ENCODE measurements at places on chromosomes 7 and 10.

- no peak for DNase-seq
Observed at GRCh38 chr10:102819054-102819453, 18.2 kb downstream of the CYP17A1 start.

DNA sequence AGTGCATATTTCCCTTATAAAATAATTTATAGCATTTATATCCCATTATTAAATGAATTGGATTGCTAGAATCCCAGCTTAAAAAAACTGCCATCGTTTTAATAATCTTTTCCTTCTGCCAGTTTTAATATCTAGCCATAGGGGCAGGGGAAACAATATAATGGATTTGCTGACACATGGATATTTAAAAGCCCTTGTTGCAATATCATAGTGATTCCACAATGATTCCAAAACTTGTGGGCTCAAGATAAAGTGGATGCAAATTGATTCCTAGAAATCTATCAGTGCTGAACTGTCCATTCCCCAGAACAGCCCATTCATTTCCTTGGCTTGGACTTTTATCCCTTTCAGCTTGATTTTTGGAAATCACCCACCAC lies 2.6 kb downstream of the CPA2 start:
- DNase-seq: no peak

DNA sequence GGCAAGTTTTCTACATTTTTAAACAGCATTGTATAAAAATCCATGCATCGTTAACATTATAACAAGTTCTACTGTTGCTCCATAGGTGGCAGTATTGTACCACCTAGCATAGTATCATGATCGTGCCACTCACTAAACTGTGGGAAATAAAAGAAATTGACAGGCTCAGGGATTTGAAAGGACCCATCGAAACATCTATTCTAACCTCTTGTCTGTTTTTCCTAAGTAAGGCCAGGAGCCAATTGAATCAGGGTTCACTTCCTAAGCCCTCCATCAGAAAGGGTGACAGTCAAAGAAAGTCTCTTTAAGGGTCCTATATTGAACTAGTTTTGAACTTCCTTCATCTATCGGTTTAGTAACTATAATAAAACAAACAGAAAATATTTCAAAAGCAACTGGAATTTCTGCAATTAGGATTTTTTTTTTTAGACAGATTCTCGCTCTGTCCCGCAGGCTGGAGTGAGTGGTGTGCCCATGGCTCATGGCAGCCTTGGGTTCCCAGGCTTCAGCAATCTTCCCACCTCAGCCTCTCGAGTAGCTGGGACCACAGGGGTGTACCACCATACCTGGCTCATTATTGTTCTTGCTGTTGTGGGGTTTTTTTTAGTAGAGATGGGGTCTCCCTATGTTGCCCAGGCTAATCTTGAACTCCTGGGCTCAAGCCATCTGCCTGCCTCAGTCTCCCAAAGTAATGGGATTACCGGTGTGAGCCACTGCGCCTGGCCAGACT lies 9.4 kb downstream of the HACD1 start:
- DNase-seq: no peak

- no peak for DNase-seq
Observed at GRCh38 chr7:100400656-100401055, 27.4 kb downstream of the PILRA start.

- no peak for DNase-seq
Observed at GRCh38 chr10:18196806-18197550, 56.8 kb downstream of the CACNB2 start.

DNA sequence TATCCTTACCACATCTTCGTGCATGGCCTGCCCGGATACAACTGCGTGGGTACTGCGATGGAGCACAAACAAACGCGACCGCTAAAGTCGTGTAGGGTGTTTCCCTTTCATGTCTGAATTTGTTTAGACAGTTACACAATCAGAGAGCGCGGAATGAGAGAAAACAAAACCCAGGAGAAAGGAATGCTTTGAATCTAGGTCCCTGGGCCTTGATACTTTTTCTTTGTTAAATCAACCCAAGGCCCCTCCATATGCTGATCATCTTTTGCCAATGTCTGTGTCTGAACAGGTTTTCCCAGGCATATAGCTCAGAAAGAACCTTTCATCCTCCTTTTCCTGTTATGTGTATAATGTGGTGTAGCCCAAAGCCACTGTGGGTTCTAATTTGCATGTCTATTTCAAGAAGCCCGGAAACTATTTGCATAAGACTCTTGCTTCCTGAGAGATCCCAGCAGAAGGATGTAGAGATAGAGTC lies 145.8 kb downstream of the FRMD4A start:
- no peak for DNase-seq

GRCh38 chr7:22363756-22364422 lies 6.9 kb upstream of the RAPGEF5 start:
- no peak for DNase-seq

DNA sequence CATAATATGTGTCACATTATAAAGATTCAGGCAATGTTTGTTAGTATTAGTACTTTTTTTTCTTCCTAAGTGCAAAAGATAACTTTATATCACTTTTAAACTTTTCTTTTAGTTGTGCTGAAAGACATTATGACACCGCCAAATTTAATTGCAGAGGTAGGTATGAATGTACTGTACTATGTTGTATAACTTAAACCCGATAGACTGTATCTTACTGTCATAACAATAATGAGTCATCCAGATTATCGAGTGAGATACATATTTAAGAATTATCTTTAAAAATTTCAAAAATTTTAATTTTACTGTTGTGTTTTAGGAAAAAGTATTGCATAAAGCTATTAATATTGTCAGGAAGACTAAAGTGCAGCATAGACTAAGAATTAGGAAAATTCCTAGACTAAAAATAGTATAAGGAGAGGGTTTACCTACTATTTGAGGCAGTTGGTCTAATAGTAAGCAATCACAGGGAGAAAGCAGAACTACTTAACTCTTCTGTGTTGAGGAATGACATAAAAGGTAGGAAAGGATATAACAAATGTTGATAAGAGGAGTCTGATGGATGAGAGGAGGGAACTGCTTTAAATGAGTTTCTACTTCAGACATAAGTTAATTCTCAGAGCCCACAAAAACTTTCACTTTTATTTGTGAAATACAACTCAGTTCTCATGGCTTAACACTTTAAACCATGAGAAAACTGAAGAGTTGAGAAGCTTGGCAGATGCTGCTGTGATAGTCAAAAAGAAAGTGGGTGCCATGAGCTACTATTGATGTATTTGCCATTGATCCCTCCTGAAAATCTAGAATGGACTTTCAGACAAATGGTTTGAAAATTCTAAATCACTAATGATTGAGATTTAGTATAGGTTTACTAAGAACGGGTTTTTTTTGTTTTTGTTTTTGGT lies 67.8 kb downstream of the PTEN start:
- no peak for DNase-seq

DNA sequence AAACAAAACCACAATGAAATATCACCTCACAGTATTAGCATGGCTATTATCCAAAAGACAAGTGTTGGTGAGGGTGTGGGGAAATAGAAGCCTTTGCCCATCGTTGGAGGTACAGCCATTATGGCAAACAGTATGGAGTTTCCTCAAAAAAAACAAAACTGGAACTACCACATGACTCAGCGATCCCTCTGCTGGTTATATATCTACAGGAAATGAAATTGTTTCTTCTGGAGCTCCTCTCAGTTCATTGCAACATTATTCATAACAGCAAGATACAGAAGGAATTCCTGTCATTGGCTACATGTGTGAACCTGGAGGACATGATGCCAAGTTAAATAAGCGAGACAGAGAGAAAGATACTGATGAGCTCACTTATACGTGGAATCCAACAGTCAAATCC lies 2.4 kb upstream of the UBE3C start:
- no peak for DNase-seq

DNA sequence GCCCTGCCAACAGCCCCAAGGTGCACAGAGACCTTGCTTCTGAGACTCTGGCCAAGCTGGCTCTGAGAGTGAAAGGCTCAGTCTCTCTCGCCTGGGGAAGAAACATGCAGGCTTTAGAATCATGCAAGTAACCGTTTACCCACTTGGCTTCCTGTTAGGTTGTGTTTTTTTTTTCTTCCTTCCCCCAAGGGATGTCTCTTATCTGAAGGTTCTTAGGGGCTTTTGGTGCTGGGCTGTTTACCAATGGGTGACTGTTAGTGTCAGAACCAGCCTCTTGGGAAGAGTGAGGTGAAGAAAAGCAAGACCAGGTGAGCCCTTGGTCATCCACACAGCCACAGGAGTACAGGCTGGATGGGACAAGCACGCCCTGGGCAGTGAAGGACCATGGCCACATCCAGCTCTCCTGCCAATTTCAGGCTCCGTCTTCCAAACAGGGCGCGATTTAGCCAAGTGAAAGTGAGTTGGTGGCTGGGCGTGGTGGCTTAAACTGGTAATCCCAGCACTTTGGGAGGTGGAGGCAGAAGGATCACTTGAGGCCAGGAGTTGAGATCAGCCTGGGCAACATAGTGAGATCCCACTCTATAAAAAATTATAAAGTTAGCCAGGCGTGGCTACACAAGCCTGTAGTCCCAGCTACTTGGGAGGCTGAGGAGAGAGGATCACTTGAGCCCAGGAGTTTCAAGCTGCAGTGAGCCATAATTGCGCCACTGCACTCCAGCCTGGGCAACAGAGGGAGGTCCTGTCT lies 76.3 kb upstream of the CUX1 start:
- DNase-seq: no peak

- DNase-seq: no peak
Observed at GRCh38 chr10:132793871-132794849, 8.2 kb upstream of the NKX6-2 start.

DNA sequence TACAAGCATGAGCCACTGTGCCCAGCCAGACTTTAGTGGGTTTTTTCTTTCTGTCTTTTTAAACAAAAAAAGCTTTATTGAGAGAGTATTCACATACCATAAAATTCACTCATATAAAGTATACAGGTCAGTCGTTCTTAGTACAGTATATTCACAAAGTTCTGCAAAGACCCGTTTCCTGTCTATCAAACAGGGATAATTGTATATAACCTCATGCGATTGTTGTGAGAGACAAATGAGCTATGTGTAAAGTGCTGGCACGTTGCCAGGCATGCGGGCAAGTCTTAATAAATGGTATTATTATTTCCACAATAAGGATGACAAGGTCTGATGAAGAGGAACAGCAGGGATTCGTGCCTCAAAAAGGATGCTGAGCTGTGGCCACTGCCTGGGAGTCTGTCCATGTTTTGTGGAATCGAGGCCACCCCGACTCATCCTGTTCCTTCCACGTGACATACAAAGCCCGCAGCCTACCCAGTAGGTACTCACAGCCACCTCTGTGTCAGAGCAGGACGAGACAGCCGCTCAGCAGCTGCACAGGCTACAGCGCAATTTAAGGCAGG lies 51.6 kb downstream of the SMKR1 start:
- no peak for DNase-seq

GRCh38 chr10:5628451-5629302 lies 37.7 kb downstream of the ASB13 start:
- DNase-seq: no peak

- DNase-seq: no peak
Observed at GRCh38 chr7:78863281-78863680, 590.2 kb downstream of the MAGI2 start.

DNA sequence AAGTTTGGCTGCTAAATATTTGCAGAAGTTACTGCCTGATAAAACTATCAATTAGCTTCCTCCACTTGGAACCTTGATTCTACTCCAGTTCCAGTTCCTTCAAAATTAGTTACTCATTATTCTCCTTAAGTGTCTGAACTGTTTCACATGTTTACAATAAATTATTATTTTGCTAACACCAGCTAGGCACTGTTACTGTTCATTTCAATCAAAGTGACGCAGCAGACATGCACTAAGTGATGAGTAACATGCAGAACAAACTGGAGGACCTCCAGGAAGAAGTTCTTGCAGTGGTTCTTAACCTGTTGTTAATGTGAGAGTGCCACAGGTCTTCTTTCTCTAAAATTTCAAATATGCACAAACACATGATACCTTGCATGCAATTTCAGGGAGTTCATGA lies 491.8 kb upstream of the SEMA3A start:
- DNase-seq: no peak

GRCh38 chr10:86149257-86149656 lies 217.3 kb downstream of the GRID1 start:
- no peak for DNase-seq

- no peak for DNase-seq
Observed at GRCh38 chr10:43869669-43870322, 221.1 kb upstream of the ZNF32 start.

DNA sequence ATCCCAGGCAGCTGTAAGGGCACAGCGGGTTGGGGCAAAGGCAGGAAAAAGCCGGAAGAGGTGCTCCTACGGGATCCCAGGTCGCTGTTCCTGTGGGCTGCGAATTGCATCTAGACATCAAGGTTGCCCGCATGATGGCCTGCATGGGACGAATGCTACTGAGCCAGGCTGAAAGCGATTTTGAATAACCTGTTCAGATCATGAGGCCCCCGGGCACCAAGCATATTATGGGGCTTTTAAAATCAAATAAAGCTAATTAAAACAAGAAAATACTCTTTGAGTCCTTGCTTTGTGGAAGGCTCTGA lies 37.1 kb downstream of the CAMK2B start:
- DNase-seq: no peak

- DNase-seq: no peak
Observed at GRCh38 chr7:43869867-43870240, 537 bp upstream of the MRPS24 start.

- DNase-seq: no peak
Observed at GRCh38 chr10:80410122-80410521, 1.8 kb downstream of the PRXL2A start.

- DNase-seq: no peak
Observed at GRCh38 chr7:30348083-30348560, 63.7 kb downstream of the ZNRF2 start.

DNA sequence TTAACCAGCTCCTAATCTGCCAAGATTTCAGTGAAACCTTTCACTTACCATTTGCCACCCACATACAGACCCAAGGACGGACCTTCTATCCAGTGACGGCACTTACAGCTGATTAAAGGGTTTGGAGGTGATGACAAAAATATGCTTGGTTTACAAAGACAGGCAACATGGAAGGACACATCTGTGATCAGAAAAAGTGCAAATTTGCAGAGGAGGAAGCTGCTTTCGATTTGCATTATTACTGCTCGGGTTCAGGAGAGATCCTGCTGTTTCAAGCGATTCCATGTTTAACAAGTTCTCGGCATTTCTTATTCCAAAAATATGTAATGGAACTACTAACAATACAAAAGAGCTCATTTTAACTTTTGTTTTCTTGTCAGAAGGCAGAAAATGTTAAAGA lies 109.0 kb downstream of the JAZF1 start:
- DNase-seq: no peak

DNA sequence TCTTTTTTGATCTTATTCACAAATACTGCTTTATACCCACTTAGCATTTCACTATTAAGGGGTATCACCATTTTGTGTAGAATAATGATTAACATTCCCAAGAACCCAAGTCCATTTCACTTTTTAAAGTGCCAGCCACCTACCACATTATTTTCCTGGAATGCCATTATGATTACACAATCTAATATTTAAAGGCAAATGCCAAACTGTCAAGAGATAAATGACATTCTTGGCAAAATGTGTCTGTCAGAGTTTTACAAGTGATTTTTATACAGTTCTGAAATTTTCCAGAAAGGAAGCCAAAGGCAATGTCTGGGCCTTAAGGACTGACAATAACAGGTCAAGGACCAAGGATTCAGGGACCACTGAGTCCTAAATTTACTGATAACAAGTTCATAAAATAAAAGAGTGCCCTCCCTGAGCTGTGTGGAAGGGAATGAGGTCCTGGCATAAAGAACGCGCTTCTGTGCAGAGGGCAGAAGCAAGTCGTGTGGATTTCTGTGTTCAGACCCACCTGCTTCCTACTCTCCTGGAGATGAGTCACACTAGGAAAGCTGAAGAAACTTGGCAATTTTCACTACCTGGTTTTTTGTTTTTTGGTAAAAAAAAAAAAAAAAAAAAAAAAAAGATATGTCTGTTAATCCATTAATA lies 66.5 kb downstream of the UBE2H start:
- no peak for DNase-seq

- no peak for DNase-seq
Observed at GRCh38 chr10:122308417-122309141, 37.5 kb downstream of the BTBD16 start.
